ENCODE measurements at places on chromosomes 6 and 20.

GRCh38 chr6:121867095-121867494 is 431.6 kb downstream of the GJA1 start:
- DNase-seq: no peak

DNA sequence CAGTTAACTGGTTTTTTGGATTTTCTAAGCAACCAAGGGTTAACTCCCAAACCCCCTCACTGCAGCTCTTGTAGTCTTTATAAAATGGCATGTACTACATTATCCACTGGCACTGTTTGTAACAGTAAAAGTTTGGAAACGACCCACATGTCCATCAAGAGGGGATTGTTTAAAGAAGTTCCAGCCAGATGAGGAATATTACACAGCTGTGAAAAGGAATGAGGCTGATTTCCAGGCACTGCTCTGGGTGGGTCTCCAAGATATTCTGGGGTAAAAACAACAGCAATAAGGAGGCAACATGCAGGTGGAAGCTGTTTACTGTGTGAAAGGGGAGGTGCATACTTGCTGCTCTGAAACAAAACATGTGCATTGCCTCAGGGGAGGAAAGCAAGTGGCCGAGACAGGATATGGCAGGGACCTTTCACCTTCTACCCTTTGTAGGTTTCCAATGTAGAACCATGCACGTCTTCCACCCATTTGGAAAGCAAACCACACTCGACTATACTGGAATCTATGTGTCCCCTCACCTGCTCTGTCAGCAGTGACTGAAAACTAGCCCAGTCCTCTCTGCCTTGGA is 51.9 kb downstream of the GRM4 start:
- DNase-seq: no peak

DNA sequence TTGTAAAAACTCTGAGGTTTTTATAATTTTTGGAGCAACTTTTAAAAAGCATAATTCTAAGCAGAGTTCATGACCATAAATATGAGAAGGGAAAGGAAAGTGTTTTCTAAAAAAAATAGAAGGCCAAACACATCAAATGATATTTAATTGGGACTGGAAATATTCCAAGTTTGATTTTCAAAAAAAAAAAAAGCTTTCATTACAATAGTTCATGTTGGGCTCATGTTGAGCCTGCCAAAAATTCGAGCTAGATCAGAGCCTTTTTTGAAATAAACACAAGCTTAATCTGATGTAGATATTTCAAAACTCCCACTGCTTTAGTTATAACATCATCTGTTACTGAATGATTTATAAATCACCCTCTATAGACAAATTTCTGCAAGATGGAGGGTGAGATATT is 163.4 kb upstream of the DEFB112 start:
- DNase-seq: no peak

DNA sequence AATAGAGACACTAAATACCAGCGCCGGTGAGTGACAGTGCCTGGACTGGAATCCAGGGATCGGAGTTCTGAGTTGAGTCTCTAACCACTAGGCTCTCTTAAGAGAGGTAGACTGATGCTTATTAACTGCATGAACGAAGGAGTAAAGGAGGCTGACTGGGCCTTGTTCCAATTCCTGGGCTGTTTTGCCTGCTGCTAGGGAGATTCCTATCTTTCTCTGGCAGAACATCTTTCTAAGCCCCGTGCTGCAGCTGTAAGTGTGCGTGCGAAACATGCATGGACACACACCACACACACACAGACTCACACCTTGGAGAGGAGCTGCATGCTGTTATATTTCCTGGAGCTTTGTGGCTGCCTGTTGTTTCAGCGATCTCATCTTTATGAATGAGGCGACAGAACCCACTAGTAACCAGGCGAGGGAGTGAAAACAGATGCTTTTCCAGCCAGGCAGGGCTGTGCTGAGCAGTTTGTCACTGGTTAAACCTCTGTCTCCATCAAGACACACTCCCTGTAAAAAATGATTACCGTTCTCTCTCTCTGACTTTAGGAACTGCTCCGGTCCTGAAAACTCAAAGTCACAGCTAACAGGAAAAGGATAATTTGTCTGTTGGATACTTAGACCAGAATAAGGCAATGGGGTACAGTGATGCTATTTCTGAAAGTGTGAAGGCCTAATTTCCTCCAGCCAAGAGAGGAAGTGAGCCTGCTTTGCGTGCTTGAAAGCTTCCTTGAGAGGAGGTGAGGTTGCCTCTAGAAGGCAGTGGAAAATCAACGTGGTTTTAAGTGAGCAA is 157.4 kb upstream of the ZNF217 start:
- DNase-seq: peak; percentile 54

DNA sequence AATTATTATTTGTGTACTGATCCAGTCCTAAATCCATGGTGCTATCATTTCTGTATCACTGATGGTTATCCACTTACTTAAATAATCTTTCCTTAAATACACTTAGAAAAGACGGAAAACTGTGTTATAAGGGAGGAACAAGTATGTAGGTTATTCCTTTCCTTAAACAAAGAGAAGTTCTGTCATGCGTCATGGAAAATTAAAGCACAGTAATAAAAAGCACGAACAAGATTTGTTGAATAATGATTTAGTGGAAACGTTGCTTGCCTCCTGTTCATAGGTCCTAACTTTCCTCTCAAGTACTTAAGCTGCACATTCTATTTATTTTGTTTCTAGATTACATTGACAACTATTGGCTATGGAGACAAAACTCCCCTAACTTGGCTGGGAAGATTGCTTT is 120.4 kb downstream of the KHDC1L start:
- DNase-seq: no peak

GRCh38 chr20:34999782-35000181 is 44.1 kb downstream of the MYH7B start:
- no peak for DNase-seq

- no peak for DNase-seq
Observed at GRCh38 chr20:19466206-19466928, 253.9 kb downstream of the SLC24A3 start.

- no peak for DNase-seq
Observed at GRCh38 chr6:23611776-23612381, 514.1 kb upstream of the NRSN1 start.

DNA sequence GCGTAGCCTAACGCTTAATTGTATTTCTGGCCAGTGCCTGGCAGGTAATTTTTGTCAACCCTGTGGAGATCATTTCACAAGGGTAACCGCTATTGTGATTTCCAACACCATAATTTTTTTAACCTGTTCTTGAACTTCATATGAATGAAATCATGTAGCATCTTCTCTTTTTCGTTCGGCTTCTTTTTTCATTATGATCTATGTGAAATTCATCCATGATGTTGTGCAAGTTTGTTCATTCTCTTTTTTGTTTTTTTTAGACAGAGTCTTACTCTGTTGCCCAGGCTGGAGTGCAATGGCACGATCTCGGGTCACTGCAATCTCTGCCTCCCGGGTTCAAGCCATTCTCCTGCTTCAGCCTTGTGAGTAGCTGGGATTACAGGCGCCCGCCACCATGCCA is 42.5 kb upstream of the TGM3 start:
- no peak for DNase-seq

DNA sequence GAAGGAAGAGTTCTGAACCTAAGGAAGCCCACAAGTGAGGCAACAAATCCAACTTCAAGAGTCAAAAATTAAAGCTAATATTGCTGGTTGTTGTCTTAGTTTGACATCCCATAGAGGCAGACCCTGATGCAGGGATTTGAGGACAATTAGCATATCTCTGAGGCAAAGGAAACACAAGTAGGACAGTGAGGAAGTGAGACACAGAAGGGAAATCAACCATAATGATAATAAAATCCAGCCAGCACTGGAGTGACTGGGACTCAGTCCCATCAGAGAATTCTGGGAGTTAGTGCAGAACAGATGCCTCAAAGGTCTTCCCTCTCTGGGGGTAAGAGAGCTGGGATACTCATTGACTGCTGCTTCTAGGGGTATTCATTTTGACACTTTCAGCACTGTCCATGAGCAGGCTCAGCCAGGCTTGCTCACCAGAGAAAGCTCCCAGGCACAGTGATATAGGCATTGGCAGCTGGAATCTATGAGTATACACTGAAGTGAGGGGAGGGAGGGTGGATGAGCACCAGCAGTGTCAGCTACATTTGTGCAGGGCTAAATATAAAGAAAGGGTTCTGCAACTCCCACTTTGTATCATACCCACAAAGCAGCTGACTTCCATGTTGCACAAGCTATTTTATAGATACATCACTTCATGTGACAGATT is 43.4 kb upstream of the SPTLC3 start:
- DNase-seq: no peak

DNA sequence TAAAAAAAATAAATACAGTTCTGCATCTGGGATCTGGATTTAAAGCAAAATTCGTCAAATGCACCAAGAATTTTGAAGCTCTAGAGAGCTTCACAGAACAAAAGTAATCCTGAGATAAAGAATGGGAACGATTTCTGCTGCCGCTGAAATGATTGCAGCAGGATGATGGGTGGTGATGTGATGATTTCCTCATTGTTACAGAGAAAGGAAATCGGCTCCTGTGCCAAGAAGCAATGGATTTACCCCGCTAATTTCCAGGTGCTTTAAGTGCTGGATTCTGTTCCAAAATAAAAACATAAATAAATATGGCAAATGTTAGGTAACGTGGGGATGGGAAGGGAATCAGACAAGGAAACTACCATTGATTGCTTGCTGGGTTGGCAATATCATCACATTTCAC is 1067.9 kb upstream of the MAP3K7 start:
- no peak for DNase-seq

DNA sequence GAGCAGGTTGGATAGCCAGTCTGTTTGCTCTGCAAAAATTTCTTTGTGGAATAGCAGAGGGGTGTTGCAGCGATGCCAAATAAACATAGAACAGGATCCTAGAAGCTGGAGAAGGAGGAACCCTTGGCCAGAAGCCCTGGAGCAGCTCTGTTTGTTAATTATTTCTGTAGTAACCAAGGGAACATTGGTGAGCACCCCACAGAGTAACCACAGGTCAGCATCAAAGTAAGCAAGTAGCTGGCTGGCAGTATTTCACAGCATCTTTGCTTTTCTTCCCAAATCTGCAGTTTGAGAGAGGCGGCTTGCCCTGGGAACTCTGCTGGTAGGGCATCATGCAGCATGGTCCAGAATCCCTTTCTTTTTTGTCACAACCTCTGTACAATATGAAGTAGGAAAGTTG is 12.7 kb upstream of the APMAP start:
- no peak for DNase-seq

GRCh38 chr6:43624786-43625288 is 4.2 kb downstream of the GTPBP2 start:
- DNase-seq: no peak

GRCh38 chr20:20207291-20207690 is 155.0 kb downstream of the CFAP61 start:
- no peak for DNase-seq

DNA sequence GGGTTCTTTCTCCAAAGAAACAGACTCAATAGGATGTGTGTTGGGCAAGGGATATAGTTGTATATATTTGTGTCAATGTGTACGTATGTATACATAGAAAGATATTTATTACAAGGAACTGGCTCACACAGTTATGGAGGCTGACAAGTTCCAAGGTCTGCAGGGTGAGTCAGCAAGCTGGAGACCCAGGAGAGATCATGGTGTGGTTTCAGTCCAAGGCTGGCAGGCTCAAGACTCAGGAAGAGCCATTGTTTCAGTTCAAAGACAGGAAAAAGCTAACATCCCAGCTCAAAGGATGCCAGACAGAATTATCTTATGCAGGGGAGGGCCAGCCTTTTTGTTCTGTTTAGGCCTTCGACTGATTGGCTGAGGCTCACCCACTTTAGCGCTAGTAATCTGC is 89.9 kb upstream of the RALGAPA2 start:
- DNase-seq: no peak

- peak; percentile 11 for DNase-seq
Observed at GRCh38 chr20:62551407-62552323, 75.9 kb upstream of the GATA5 start.

- DNase-seq: no peak
Observed at GRCh38 chr20:54104781-54105180, 34.4 kb upstream of the BCAS1 start.

- no peak for DNase-seq
Observed at GRCh38 chr20:2942439-2942838, 69.2 kb downstream of the PTPRA start.

GRCh38 chr6:133360194-133360593 is 119.0 kb downstream of the EYA4 start:
- no peak for DNase-seq

Data from CD4-positive, alpha-beta T cell treated with Interleukin-17A for 4 hours (primary cell).